GDM1 (cell line): ENCODE measurements at places on chromosomes 16 and 17.

DNA sequence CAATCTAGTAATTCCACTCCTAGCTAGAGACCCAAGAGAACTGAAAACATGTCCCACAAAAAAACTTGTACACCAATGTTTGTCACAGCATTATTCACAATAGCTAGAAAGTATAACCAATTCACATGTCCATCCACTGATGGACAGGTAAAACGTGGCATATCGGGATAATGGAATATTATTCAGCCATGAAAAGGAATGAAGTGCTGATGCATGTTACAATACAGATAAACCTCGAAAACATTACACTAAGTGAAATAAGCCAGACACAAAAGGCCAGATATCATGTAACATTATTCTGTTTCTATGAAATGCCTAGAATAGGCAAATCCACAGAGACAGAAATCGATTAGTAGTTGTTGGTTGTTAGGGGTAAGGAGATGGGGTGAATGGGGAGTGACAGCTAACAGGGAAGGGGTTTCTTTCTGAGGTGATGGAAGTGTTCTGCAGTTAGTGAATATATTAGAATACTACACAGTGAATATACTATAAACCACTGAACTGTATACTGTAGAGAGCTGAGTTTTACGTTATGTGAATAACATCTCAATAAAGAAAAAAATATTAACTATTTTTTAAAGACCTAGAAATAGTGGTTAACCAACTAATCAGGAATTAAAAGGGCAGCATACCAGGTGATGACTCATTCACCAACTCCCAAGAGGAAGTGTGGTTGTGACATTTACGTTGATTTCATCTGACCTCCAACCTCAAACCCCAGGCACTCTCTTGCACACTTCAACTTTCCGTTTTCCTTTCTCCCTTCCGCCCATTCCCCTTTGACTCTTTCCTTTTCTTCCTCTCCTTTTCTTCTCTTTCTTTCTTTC is 48.6 kb downstream of the GAS7 start:
- peak; percentile 21 for DNase-seq

GRCh38 chr17:8121681-8122421 is 2.1 kb downstream of the HES7 start:
- DNase-seq = peak; percentile 43

GRCh38 chr16:81544700-81545271 is 100.2 kb downstream of the CMIP start:
- DNase-seq = no peak

- peak; percentile 34 for DNase-seq
Observed at GRCh38 chr16:66894948-66895688, 14.8 kb downstream of the PDP2 start.

DNA sequence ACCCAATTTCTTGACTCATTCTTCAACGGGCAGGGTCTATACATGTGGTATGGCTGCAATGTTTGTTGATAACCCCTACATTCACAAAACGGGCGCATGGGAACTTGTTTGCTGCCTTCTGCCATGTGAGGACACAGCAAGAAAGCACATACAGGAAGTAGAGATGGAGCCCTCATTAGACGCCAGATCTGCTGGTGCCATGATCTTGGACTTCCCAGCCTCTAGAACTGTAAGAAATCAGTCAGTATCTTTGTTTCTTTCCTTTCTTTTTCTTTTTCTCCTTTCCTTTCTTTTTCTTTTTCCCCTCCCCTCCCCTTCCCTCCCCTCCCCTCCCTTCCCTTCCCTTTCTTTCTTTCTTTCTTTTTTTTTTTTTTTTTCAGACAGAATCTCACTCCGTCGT is 165.2 kb downstream of the WWOX start:
- no peak for DNase-seq

DNA sequence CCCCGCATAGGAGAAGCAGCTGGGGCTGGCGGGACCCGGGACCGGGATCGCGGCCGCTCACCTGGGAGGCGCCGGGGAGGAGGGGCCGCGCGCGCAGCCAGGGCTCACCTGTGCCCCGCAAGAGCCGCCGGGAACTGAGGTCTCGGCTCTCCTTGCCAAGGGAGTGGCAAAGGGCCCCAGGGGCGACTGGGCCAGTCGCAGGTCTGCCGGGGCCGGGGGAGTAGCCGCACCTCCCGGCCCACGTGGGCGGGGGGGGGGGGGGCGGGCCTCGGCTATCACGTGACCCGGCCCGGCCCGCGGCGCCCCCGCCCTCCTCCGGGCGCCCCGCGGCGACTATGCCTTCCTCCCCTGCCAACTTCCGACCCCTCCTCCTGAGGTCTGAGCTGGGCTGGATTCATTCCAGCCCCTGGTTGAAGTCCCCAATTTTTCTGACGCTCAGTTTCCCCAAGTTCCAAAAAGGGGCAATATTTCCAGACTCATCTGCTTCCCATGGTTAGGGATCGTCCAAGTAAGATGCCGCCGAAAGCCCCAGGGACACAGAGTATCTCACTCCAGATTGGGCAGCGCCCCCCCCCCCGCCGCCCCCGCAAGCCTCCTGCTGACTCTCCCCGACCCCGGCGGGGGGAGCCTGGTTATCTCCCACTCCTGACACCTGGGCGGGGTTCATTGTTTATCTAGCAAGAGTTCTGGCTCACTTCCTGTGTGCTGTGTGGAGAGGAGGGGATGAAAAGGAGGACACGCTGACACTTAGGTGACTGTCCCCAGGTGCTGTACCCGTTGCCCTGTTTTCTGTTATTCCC is at the start of gene TMC6:
TMC6 (minus strand) TSS at position 205 of the 800 bp plus-strand sequence. CDS start 1,923 bp downstream, outside the sequence.
- peak; percentile 82 for DNase-seq

DNA sequence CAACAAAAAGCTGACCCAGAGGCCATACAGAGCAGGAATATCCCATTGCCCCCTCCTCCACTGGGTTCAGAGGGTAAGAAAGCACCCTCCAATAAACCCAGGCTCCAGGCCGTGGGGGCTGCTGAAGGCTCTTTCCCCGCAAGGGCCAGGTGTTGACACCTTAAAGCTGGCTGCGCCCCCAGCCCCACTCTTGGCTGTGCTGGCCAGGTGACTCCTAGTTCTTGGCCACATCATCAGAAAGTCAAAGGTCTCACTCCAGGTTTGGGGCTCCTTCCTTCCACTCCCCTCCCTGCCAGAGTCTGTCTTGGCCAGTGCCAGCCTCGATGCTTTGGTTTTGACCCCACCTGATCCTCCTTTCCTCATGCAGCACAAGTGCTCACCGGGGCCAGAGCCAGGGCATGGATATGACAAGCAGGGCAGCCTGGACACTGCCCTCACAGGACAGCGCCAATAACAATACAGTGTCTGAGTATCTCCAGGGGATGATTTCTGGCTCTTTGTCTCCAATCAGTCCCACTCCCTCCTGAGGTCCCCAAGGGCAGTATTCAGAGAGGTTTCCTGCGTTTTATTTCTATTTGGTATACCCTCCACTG is 8.2 kb downstream of the SLC46A1 start:
- DNase-seq = no peak

GRCh38 chr17:28521311-28522085 is 15.3 kb downstream of the FOXN1 start:
- DNase-seq = no peak

GRCh38 chr17:7552621-7553051 is 3.8 kb downstream of the TNFSF12 start:
- peak; percentile 80 for DNase-seq

GRCh38 chr17:1588821-1589585 is 26.4 kb upstream of the PITPNA start:
- no peak for DNase-seq

DNA sequence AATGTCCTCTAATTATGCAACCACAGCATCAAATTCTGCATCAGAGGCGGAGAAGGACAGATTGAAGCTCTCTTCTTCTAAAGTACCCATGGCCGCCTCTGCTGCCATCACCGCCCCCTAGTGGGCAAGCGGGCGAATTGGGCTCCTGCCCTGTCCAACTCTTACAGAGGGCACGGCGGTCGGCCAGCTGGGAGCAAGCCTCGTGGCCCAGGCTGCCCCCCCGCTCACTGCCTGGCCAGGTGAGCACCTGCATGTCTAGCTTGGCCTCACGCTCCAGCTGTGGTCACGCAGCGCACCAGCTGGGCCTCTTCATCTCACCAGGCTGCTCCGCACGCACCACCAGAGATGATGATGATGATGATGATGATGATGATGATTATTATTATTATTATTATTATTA is 146.1 kb upstream of the TOM1L1 start:
- DNase-seq = peak; percentile 22

GRCh38 chr17:46163929-46164594 is 29.2 kb downstream of the KANSL1 start:
- no peak for DNase-seq

GRCh38 chr16:8798174-8798527 is 512 bp downstream of the PMM2 start:
- DNase-seq = no peak

DNA sequence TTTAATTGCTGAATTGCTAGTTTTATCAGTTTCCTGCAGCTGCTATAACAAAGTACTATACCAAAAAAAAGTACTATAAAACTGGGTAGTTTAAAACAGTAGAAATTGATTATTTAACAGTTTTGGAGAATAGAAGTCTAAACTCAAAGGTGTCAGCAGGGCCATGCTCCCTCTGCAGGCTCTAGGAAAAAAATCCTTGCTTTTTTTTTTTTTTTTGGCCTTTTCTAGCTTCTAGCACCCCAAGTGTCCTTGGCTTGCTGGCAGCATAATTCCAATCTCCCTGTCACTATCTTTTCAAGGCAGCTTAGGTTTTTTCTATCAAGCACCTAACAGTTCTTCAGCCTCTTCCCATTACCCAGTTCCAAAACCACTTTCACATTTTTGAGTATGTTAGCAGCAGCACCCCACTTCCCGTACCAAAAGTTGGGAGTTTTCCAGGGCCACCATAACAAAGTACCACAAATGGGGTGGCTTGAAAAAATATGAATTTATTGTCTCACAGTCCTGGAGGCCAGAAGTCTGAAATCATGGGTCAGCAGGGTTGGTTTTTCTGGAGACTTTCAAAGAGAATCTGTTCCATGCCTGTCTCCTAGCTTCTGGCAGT is 37.4 kb downstream of the BPTF start:
- DNase-seq = no peak
